NCI-H1105 (cell line): ENCODE measurements at places on chromosomes 5 and 9.

DNA sequence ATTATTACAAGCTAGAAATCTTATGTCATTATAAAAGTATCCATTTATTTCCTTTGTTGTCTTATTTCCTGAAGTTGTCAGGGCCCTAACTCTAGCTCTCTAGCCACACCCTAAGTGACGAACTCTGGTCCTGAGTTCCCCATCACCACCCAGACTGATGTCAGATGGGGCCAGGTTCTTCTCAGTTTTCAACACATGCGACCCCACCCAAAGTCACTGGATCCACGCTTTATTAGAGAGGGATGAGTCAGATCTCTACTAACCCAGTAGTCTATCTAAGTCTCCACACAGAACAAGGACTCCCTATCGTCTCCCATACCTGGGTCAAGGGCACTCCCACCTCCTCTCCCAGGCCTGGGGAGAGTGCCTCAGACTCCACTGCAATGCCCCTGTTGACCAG is 6.8 kb upstream of the FEM1C start:
- no peak for DNase-seq

DNA sequence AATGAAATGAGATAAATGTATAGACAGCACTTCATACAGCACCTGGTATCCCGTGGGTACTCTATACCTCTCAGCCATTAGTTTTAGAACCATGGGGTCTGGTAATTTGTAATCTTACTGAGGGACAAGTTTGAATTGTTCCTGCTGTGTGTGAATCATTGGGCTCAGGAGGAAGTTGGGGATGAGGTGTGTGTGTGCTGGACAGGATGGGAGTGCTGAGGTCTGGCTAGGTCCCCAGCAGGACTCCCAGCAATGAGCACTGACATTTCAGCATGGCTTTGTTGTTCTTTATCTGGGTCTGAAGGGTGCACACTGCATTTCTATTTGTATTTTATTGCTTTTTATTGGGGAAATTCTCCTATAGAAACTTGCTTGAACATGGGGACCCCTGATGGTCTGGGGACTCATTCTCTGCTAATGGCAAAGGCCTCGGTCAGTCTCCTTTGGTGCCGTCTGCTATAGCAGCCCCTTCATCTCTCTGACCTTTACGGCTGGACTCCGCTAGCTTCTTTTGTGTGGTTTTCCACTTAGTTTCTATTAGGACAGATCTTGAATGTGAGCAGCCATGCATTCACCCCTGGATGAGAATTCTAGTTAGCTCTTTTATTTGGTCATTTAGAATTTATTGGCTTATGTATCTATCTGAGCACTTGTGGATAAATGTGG is 98.1 kb downstream of the SREK1 start:
- no peak for DNase-seq

- DNase-seq: no peak
These were observed 20.8 kb downstream of the SARDH start for GRCh38 chr9:133717113-133718031.

- no peak for DNase-seq
These were observed 29.9 kb upstream of the PRSS3 start for GRCh38 chr9:33765411-33765810.
